ENCODE measurements at places on chromosomes 16 and 17.

DNA sequence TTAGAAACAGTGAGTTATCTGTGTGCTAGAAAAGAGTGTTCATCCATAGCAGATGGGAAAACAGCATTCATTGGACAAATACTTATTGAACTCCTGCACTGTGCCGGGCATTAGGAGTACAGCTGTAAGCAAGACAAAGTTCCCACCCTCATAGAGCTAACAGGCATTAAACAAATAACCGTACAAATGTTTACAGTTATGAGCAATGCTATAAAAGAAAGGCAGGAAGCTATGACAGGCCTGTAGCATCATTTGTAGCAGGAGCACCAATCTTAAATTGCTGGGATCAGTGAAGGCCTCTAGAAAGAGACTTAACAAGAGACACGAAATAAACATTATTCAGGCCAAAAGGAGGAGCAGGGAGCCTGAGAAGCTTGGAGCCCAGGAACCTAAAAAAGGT is 15.6 kb downstream of the SDR42E1 start:
- DNase-seq = no peak

DNA sequence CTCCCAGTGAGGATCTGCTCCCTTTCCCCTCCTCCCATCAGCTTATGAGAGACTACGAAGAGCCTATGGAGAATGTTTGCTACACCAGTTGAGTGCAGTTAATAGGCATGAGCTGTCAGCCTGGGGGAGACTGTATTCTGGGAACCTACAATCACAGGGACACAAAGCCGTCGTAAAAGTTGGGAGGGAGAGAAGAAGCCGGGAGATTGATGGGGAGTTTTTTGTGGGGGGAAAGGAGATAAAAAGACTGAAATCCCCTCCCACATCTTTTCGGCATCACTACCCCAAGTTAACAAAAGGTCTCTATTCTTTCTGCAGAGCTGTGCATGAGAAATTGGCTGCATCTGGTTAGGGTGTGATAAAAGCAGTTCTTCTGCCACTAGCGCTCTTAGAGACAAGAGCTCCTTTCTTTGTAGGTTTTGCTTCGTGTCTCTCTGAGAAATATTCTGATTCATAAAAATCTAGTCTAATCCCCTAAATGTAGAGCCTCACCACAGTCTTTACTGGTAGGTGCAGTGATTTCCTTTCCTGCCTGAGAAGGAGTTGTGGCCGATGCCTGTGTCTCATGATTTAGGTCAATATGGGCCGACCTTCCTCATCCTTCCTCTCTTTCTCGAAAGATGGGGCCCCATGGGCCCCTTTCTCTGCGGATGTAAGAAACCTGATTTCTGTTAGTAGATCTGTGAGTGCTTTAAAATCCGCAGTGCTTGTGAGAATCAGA is 77.4 kb downstream of the BPTF start:
- no peak for DNase-seq

GRCh38 chr16:89537549-89537925 is 22.9 kb upstream of the RPL13 start:
- DNase-seq = no peak

GRCh38 chr16:64469906-64470702 is 651.8 kb downstream of the CDH11 start:
- no peak for DNase-seq

GRCh38 chr16:77133706-77134105 is 57.3 kb upstream of the MON1B start:
- no peak for DNase-seq

- DNase-seq = no peak
Observed at GRCh38 chr17:38867968-38868816, 1.7 kb upstream of the LASP1 start.

DNA sequence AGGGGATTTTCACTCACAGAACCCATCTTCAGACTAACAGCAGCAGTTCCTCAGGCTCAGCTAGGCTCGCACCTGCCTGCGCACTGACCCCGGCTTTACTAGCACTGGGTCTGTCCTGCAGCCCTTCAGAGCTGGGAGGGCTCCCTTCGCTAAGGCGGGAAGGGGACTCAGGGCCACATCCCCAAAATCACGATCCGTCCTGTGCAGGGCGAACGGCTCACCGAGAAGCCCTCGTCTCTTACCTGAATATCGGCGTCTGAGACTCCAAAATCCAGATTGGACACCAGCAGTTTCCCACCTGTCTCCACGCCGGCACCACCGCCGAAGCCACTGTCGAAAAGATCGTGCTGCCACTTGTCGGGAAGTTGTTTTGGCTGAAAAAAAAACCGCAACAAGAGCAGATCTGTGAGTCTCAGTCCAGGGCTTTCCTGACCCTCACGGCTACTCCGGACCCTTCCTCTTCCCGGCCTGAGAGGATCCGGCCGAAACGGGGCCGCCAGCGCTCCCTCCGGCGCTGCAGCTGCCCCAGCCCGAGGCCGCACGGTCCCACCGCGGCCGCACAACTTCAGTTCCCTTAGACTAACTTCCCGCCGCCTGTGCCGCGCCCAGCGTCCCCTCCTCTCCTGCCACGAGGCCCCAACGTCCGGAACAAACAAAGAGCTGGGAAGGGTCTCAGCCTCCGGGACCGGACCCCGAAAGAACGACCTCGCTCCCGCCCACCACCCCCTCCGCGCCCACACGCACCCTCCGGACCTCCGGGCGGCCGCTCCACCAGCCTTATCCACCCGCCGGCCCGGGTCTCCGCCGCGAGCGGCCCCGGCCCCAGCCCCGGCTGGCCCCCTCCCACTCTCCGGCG is 711 bp downstream of the ALYREF start:
- DNase-seq = no peak

DNA sequence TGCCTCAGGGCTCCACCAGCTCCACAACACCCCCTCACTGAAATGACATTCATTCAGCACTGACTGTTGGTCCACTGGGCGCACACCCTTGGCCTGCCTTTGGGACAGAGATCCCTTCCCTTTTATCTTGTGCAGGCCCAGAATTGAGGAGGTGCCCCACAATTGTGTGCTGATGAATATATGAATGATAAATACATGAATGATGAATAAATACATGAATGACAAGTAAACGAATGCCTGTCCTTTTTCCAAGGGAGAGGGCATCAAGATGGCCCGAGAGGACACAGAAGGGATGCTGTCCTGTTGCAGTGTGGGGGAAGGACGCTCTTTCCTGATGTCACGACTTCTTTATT is 5.7 kb downstream of the CCR7 start:
- no peak for DNase-seq

All from stimulated activated CD4-positive, alpha-beta T cell treated with anti-CD3 and anti-CD28 coated beads, Interleukin-12 subunit alpha, Interleukin-12 subunit beta, amount 100 ng/mL, for 4 hours (primary cell).